Stimulated activated CD8-positive, alpha-beta memory T cell treated with anti-CD3 and anti-CD28 coated beads, Interleukin-7, amount 100 ng/mL, for 24 hours (primary cell): ENCODE measurements at places on chromosomes 4 and X.

GRCh38 chr4:145348291-145348690, 133.4 kb upstream of the SMAD1 start:
- no peak for DNase-seq

- DNase-seq: no peak
Observed at GRCh38 chr4:8870647-8871416, 807 bp downstream of the HMX1 start.

DNA sequence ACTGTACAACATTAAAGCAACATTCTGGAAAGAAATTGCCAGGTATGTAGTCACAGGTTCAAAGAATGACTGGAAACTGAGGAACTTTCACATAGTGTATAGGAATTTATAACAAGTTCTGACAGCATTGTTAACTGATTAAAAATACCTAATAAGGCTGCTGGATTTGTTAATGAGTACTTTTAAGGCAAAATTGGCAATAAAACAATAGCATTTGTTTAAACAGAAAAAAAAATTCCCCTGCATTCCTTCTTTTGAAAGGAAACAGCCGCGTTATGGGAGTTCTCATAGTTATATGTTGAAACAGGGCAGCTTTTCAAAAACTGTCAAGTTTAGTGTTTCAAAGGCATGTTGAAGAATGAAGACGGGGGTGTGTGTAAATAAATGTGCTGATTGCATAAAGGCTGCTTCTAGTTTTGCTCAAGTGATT, 282.5 kb upstream of the FAT1 start:
- no peak for DNase-seq

DNA sequence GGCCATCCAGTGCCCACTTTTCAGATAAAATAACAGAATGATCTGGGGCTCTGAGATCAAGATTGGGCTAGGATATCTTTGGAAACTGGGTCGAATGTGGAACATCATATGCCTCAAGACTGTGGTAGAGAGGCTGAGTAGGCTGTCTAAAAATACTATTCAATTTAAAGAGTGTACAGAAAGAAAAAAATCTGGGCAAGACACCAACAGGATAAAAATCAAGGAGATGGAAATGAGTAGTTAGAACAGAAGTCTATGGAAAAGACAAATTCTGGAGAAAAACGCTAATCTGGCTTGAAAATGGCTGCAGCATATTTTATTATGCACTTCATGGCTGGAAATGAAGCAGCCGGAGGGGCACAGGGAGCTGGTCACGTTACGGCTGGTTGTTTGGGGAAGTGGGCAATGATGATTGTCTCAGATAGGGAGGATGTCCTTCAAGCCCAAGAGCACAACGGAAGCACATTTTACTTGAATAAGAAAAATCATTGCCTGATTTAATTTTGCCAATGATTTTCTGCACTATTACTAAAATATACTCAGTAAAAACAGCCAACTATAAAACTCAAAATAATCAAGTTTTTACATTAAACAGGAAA, 27.1 kb upstream of the MAPK10 start:
- no peak for DNase-seq

DNA sequence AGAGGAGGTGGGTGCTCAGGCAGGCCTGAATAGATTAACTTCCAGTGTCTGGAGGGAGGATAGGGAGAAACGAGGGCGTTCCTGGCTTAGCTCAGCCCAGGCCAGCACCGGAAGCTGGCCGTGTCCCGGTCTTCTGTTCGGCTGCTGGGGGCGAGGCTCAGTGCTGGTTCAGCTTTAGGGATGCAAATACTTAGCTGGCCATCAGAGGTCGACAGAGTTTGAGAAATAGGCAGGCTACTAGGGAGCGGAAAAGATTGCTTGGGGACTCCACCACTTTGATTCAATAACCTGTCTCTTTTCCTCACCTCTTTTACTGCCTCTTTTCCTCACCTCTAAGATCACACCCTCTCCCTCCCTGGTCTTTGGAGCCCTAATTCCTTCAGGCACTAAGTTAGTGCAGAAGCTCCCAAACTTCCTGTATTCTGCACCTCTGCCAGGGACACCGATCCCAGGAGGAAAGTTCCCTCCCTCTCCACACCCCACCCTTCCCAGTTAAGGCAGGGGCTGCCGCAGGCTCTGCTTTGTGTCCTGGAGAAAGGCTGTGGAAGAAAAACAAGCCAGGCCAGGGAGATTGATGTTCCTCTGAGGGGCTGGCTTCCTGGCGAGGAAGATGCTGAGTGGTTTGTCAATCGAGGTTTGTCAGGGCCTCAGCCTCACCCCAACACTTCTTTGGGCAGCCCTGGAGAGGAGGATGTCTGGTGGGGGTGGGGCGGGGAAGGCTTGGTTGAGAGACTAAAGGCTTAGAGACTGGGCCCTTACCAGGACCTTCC, 6.0 kb upstream of the EFNB1 start:
- DNase-seq: no peak

DNA sequence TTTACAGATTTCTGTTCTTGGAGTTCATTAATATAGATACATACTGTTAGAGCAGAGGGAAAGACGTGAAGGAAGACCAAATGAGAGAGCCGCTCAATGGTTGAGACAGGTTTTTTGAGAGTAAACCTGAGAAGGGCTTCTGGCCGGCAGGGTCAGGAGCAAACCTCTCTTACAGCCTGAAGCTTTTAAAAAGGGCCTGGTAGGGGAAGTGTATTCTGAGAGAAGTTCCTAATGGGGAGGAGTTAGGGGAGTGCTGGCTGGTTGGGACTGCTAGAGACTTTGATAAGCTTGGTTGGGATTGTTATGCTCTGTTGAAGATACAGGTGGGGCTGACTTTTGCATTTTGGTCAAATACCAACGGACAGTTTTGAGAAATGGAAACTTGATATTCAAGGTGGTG, 186.8 kb upstream of the PABPC4L start:
- DNase-seq: no peak

GRCh38 chr4:3877236-3877635, 111.1 kb downstream of the ADRA2C start:
- no peak for DNase-seq

- no peak for DNase-seq
Observed at GRCh38 chr4:185004562-185005218, 13.6 kb upstream of the HELT start.

- no peak for DNase-seq
Observed at GRCh38 chrX:110180176-110180927, 137.5 kb downstream of the AMMECR1 start.

GRCh38 chr4:89021684-89022083, 35.3 kb downstream of the FAM13A start:
- DNase-seq: no peak

GRCh38 chr4:128810331-128810870, 901 bp downstream of the JADE1 start:
- no peak for DNase-seq

DNA sequence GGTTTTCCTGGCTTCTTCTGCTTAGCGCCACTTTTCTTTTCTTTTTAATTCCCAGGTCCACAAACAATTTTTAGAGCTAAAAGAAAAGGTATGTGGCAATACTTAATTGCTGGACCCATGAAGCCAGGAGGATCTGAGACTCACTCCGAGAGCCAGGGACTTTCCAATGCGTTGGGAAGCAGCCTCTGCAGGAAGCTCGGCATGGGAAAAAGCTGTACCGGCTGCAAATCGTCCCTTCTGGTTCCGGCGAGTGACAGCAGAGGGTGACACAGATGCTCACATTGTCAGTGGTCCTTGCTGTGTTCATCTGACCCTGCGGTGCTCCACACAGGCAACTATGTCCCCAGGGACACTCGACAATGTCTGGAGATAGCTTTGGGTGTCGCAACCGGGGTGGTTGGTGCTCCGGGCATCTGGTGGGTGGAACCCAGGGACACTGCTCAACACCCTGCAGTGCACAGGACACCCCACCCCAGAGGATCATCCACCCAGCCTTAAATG, 164.0 kb downstream of the PRKX start:
- no peak for DNase-seq

- DNase-seq: no peak
Observed at GRCh38 chr4:150974750-150975149, 40.3 kb downstream of the LRBA start.

- DNase-seq: no peak
Observed at GRCh38 chr4:126445596-126445995, 1130.8 kb downstream of the FAT4 start.

GRCh38 chr4:78602334-78602733, 50.8 kb downstream of the ANXA3 start:
- no peak for DNase-seq

DNA sequence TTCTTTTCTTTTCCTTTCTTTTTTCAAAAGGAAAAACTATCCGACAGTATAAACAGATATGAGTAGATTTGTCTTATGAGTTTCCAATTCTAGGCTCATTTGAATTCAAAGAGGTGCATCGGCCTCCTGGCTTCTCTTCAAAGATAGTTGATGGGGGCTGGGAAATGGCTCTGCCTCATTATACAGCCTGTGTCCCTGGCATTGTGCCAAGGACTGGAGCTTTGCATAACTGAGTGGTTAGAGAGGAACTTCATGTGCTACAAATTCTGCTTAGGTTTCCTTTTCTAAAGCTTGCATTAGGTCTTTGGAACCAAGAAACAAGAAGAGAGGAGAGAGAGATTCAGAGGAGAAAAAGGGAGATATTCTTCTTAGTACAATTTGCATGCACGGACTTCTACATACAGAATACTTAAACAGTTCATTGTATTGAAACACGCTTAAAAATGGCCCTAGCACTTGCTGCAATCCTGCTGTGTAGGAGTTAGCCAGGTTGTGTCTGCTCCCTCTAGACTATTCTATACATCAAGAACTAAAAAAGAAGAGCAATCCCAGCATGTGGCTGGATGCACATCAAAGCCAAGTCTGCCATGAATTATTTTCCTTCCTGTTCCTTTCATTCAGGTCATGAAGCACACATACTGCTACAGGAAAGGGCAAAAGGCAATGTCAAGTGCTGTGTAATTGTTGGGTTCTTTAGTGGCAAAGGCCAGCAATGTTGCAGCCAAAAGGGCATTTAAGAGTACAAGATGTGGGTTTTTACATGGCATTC, 70.9 kb downstream of the INTS12 start:
- DNase-seq: no peak

DNA sequence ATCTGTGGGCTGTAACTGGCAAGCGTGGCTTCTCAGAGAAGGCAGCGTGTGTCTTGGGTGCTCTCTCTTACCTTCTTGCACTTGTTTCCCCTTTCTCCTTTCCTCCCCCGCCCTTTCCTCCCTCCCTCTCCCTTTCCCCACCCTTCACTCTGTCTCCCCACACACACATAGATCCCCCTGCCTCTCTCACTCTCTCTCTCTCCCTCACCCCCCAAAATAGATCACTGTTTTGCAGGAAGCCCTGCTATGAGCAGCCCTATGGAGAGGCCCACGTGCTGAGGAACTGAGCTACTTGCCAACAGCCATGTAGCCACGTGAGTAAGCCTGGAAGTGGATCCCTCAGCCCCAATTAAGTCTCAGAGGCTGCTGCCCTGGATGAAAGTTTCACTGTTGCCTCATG, 4.3 kb upstream of the PNMA6E start:
- no peak for DNase-seq

- no peak for DNase-seq
Observed at GRCh38 chr4:124253080-124253479, 459.5 kb downstream of the ANKRD50 start.

DNA sequence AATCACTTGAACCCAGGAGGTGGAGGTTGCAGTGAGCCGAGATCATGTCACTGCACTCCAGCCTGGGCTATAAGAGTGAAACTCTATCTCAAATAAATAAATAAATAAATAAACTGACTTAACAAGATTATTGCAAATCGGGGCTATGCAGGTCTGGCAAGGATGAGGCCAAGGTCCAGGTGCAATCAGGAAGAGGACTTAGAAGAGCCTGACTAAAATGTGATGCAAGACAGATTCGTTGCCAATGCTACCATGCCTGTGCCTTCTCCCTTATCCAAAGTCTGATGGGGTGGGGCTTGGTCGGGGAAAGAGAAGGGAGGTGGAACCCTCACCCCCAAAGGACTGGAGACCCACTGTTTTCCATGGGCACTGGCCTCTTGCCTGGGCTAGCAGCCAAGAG, 14.7 kb downstream of the ZCCHC13 start:
- DNase-seq: no peak

GRCh38 chr4:152563209-152563608, 27.3 kb upstream of the FBXW7 start:
- no peak for DNase-seq

DNA sequence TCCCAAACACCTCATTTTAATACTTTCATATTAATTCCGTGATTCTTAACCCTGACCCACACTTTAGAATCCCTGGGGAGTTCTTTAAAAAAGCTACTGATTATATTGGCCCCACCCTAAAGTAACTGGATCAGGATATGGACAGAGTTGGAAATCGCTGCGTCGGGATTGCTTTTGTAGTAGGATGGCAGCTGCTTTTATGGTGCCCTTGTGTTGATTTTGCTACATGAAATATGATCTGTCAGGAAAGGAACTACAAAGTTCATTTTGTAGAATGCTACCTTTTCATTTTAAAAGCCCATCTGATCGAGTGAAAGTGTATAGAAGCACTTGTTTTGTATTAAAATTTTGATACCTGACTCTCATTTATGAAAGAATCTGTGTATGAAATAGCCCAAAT, 43.6 kb downstream of the TMEM131L start:
- no peak for DNase-seq

DNA sequence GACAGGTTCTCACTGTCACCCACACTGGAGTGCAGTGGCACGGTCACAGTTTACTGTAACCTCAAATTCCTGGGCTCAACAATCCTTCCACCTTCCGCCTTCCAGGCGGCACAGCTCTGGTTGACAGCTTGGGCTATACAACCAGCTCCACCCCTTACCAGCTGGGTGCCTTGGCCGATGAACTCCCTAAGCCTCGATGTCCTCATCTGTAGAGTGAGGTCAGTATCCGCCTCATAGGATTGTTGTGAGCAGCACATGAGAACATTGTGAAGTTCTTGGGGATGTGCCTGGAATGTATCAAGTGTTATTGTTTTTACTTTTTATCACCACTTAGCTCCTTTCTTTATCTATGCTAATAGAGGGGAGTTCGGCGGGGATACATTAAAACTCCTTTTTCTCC, 23.3 kb downstream of the UCHL1 start:
- no peak for DNase-seq

DNA sequence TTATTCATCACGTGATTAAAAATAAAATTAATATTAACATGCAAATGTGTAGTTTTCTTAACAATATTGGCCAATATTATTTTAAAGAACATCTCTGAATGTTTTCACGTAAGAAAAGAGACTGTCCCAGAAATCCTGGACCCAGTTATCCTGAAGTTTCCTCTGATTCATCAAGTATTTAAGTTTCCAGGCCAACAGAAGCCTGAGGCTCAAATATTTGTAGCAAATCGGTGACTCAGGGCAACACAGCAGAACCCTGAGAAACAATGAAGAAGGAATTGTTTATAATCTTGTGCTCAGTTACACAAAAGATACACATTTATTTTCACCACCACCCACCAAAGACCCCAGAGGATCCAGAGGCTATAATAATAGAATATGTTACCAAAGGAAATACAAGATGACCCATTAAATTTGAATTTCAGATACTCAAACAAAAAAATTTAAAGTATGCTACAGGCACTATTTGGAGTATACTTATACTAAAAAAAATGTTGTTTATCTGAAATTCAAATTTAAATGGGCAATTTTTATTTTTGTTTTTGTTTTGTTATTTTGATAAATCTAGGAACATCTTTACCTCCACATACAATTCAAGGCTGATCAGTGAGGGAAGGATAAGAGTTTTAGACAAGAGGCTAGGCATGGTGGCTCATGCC, 33.9 kb upstream of the SLC7A11 start:
- DNase-seq: no peak

- DNase-seq: no peak
Observed at GRCh38 chr4:89287945-89288344, 19.7 kb downstream of the GPRIN3 start.

- DNase-seq: no peak
Observed at GRCh38 chr4:187108845-187109244, 385.2 kb upstream of the FAT1 start.
